ENCODE measurements at places on chromosomes 6 and 20.

GRCh38 chr6:125795301-125795700, 4.5 kb downstream of the NCOA7 start:
- no peak for DNase-seq

DNA sequence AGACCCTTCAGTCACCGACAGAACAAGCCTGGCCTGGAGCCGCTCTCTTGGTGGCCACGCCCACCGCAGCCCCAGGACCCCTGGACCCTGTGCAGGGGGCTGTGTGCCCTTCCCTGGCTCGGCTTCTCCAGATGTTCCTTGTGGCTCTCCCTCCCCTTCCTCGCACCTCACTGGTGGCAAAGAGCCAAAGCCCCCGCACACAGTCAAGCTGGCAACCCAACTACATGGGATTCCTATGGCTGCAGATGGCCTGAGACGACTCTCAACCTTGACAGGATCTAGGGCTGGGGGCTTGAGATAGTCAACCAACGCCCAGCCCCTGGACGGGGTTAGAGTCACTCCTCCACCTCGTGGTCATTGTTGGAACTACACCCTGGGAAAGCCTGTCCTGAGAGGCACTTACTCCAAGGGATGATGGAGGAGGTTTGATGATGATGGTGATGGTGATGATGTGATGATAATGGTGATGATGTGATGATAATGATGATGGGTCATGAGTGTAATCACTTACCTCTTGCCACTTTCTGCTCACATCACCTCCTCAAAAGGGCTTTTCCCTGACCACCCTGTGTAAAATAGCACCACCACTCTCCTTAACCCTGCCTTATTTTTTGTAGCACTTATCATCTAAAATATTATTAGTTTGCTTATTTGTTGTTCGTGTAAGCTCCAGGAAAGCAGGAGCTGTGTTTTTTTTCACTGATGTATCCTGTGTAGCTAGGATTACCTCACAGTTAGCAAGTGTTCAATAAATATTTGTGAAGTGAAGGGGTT, 278.4 kb downstream of the LRFN2 start:
- peak; percentile 80 for DNase-seq

DNA sequence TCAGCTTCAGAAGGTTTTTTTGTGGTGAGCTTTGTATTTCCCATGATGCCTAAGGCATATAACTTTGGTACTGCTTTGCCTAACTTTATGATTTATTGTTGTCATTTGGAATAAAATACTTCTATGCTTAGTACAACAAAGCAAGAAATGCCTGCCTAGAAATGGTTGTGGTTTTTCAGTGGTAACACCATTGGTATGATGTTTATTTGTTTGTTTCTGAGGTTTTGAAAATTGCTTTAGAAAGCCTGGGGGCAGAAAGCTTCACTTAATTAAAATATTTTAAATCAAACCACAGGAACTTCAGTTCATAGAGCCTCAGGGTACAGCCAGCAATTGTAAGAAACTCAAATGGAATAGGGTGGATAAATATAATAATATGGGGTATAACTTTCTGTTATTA, 351.2 kb upstream of the MAP3K7 start:
- DNase-seq, result no peak

GRCh38 chr6:1497761-1498105, 108.4 kb downstream of the FOXF2 start:
- no peak for DNase-seq
